ENCODE measurements at places on chromosomes 12 and 14.

DNA sequence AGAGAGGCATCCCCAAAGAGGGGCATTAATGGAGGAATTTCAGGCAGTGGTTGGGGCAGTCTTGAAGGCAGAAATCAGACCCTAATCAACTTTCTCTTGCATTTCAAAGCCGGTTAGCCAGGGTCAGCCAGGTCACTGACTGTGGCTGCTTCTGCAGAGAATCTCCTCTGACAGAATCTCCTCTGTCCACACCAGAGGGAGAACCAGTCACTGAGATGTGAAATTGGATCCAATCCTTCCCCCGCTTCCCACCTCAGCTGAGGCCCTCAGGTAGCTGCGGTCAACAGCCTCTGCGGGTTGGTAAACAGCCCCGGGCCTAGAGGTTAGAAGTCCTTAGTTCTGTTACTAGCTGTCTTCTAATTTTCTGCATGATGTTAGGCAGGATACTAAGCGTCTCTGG lies 39.8 kb upstream of the NUAK1 start:
- DNase-seq = no peak

DNA sequence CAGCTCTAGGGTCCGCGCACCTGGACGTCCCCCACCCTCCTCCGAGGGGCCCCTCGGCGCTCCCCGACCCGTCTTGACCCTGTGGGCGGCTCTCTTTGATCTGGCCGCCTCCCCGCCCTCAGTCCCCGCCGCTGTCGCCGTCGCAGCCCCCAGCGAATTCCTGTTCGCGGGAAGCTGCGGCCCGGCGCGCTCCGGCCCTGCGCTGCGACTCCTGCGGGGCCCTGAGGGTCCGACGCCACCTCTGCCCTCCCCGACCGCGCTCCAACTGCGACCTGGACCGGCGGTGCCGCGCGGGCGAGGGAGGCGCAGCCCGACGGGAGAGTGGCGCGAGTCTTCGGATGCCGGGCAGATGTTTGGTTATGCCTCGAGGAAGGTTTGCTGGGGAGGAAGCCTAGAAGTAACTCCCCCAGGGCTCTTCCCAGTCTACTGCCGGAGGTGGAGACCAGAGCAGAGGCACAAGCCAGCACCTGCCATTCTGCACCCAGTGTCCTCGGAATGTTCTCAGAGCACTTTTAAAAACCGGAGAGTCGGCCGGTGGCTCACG lies 440 bp upstream of the ISM2 start:
- peak; percentile 21 for DNase-seq

- no peak for DNase-seq
Measured at GRCh38 chr12:120903412-120904196, 554 bp downstream of the SPPL3 start.

GRCh38 chr14:88386256-88386794 lies 868 bp downstream of the SPATA7 start:
- no peak for DNase-seq

DNA sequence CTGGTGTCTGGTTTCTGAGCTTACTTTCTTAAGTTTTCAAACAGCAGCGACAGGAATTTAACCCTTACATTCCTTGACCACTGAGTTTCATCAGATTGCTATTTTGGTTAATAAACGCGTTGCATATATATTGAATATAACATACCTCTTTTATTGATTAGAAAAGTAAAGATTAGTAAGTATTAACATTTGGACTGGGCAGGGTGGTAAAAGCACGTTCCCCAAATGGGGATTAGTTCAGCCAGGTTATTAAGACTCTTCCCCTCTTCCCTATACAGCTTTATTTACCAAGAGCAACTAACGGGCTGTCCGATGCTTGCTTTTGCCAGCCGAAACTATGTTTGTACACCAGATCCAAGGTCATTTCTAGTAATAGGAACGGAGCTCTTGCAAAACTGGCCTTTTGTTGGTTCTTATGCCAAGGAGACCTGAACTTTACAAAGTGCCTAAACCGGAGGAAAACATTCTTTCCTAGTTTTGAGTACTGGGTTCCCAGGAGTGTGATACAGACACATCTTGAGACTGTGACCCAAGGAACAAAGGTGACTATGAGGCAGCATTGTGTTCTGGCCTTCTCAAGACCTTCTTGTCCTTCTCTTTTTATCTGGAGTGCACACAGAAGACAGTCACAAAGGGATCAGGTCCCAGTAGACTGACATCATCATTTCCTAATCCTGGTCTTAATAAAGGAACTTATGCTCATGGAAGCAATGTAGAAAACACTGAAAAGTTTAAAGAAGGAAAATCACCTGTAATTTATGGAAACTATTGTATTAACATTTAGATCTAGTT lies 2.6 kb downstream of the GLRX5 start:
- DNase-seq = no peak

Measured in NCI-H2171 (cell line).